ENCODE measurements at places on chromosomes 4 and X. TPM values are rescaled to one million over a fixed set of nuclear protein-coding genes. Genes with fewer than 3 reads are reported as not detected.

Gene IL1RAPL2
- not detected for total RNA-seq

Gene NDST4
- not detected for total RNA-seq

Gene ENPP6
- total RNA-seq, result not detected

Gene RASSF6
- 2.6 TPM for total RNA-seq

Gene CT45A3
- total RNA-seq, result not detected

Gene DCAF8L2
- total RNA-seq, result not detected

Gene CCDC160
- 1.3 TPM for total RNA-seq

Gene CENPVL2
- not detected for total RNA-seq

Gene MAGEA9B
- total RNA-seq, result not detected

Gene DSPP
- not detected for total RNA-seq

Gene TLR1
- total RNA-seq, result 11.1 TPM

Gene SPANXN4
- total RNA-seq, result not detected

Gene MAGEC2
- not detected for total RNA-seq

Data from esophagus squamous epithelium (tissue), 5 donors.